ENCODE measurements at places on chromosomes 3 and 15.

GRCh38 chr3:42600958-42601675 lies 631 bp downstream of the NKTR start:
- peak overlapping the region; percentile 88 for H3K27ac ChIP-seq
- no peak for DNase-seq
- peak overlapping the region; percentile 88 for H3K4me3 ChIP-seq
- no peaks in the 10 kb centered on the region for H3K27me3 ChIP-seq
- peaks cover 10% of the 10 kb centered on the region for H3K4me1 ChIP-seq

DNA sequence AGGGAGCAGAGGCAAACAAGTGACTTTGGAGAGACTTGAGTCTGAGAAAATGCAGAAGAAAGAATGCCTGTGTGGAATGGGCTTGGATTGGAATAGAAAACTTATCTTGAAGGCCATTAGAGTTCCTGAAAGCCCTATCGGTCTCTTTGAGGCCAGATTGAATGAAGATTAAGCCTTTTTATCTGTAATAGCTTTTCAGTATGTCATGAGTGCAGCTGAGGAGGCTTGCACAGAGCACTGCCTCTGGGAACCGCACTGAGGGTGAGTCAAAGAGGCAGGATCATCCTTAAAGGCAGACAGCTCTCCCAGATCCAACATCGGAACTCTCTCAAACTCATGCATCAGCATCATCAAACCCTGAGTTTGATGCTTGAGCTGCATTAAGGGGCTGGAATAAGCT lies 515.2 kb downstream of the NTRK3 start:
- no peak for DNase-seq
- no peaks in the 10 kb centered on the region for H3K4me1 ChIP-seq
- H3K36me3 ChIP-seq = no peaks in the 10 kb centered on the region
- no peak overlapping the region for H3K4me3 ChIP-seq
- H3K27me3 ChIP-seq = no peaks in the 10 kb centered on the region

DNA sequence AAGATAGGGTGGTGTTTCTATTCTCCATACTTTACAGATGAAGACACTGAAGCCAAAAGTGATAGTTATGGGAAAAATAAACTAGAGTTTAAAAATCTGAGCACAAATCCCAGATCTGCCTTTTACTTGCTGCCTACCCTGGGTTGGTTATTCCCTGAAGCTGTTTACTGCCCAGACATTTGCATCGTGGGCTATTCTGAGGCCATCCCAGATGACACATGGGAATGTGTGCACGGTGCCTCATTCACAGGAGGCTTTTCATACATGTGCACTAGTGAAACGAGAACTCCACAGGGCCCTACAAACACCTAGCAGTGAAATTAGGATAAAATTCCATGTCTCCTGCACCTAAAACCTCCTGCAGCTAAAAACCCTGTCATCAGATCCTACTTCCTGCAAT lies 17.5 kb downstream of the MYO5C start:
- DNase-seq = no peak
- H3K4me3 ChIP-seq = no peak overlapping the region
- no peaks in the 10 kb centered on the region for H3K27me3 ChIP-seq
- no peak overlapping the region for H3K27ac ChIP-seq

GRCh38 chr15:62121273-62122015 lies 43.6 kb downstream of the C2CD4B start:
- peak overlapping the region; percentile 59 for H3K27ac ChIP-seq
- no peak for DNase-seq
- peaks cover 17% of the 10 kb centered on the region for H3K4me1 ChIP-seq
- H3K27me3 ChIP-seq = no peaks in the 10 kb centered on the region
- no peaks in the 10 kb centered on the region for H3K36me3 ChIP-seq
- H3K4me3 ChIP-seq = no peak overlapping the region

DNA sequence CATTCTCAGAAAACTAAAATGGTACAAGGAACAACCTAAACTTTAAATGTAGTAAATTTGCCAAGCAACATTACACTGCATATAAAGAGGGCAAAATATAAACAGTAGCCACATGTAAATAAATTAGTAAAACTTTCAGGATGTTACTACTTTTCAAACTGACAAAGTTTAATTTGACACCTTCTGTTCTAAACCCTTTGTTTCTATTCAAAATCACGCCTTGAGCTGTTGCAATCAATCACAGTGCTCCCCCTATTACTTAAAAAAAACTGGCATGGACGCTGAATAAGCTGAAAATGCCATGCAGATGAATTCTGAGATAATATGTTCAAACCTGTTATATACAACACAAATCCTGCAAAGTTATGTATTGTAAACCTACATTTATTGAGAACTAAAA lies 69.3 kb downstream of the SATB1 start:
- DNase-seq = no peak
- peaks cover 30% of the 10 kb centered on the region for H3K36me3 ChIP-seq
- H3K27ac ChIP-seq = no peak overlapping the region
- no peak overlapping the region for H3K4me3 ChIP-seq

GRCh38 chr3:127747066-127747465 lies 74.3 kb downstream of the ABTB1 start:
- H3K27ac ChIP-seq = no peak overlapping the region
- no peaks in the 10 kb centered on the region for H3K4me1 ChIP-seq
- no peak for DNase-seq
- no peaks in the 10 kb centered on the region for H3K27me3 ChIP-seq

- no peaks in the 10 kb centered on the region for H3K36me3 ChIP-seq
- no peaks in the 10 kb centered on the region for H3K4me1 ChIP-seq
- no peaks in the 10 kb centered on the region for H3K27me3 ChIP-seq
Observed at GRCh38 chr15:98144388-98144787, 183.9 kb downstream of the ARRDC4 start.

- no peak overlapping the region for H3K4me3 ChIP-seq
- H3K27me3 ChIP-seq = no peaks in the 10 kb centered on the region
Observed at GRCh38 chr3:39519103-39519502, 51.6 kb downstream of the MOBP start.

DNA sequence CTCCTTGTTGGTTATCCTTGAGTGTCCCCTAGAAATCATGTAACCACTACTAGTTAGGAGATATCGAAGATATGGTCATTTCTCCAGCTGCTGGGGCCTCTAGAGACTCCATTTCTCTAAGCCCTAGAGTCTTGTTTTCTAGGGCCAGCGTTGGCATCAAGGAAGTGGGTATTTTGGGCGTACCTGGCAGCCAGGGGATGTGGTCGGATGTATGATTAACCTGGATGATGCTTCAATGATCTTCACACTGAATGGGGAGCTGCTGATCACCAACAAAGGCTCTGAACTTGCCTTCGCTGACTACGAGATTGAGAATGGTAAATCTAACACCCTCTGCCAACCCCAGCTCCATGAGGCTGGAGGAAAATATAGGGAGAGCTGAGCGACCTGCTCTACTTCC lies 325.5 kb downstream of the RYR3 start:
- H3K36me3 ChIP-seq = no peaks in the 10 kb centered on the region
- no peak overlapping the region for H3K27ac ChIP-seq
- H3K27me3 ChIP-seq = no peaks in the 10 kb centered on the region
- no peak for DNase-seq
- no peaks in the 10 kb centered on the region for H3K4me1 ChIP-seq
- H3K4me3 ChIP-seq = no peak overlapping the region

DNA sequence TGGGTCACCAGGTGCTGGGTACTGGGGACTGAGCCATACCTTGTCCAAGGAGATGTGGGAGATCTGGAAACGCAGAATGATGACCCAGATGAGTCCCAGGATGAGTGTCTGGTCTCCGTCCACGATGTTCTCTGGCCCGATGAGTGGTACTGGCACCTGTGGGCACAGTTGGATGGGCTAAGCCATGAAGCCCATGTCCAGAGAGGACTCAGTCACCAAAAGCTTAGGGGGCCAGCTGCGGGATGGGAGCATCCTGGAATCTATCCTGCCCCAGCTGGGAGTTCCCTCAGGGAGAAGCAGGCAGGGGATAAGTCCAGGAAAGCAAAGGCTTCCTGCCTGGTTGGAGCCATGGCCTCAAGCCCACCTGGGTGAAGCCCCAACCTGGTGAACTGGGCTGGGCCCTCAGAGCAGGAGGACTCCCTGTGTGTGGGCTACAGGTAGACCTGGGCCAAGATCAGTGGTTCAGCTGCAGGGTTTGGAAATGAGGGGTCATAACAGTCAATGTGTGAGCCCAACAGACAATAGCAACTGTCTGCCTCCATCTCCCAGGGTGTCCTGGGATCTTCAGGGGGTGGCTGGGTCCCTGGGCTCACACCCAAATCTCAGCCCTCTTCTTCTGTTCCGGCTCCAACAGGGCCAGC lies 3.7 kb downstream of the SPTBN5 start:
- peaks cover 45% of the 10 kb centered on the region for H3K4me1 ChIP-seq
- DNase-seq = no peak
- H3K36me3 ChIP-seq = no peaks in the 10 kb centered on the region
